ENCODE measurements at places on chromosomes 7 and 10. TPM values are rescaled to one million over a fixed set of nuclear protein-coding genes. Genes with fewer than 3 reads are reported as not detected.

DNA sequence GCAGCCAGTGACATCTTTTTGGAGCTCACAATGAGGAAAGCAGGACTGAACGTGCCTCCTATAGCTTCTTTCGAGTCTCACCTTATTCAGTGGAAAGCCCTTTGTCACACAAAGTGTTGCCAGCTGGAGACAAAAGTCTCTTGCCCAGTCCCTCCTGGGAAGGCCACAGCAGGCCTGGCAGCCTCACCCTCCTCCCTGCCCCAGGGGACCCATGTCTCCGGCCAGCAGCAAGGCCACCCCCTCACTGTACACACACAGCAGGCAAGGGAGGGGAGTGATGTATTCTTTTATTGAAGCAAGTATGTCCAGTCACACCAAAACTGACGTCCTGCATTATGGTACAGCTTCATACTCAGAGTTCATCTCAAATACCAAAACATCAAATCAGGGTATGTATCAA lies 56.0 kb downstream of the CSGALNACT2 start:
- DNase-seq, result no peak

- DNase-seq, result no peak
These were observed 125.0 kb downstream of the TEX36 start for GRCh38 chr10:125557801-125558505.

- DNase-seq, result no peak
These were observed 23.4 kb downstream of the TAS2R16 start for GRCh38 chr7:122972056-122972455.

DNA sequence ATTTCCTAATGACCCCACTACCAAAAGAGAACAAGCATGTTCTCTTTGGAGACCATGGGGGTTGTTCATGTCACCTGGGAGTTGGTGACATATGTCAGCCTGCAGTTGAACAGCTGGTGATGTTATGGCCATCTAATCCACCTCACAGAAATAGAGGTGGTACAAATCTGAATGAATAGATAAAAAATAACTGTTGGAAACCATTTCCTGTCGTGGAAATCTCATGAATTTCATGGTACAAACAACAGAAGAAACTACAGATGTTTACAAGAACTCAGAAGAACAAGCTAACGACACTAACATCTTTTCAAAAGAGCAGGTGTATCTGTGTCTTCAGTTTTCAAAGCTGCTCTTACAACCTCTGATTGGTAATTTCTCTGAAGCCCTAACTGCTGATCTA lies 81.3 kb downstream of the RAPGEF5 start:
- no peak for DNase-seq

The CUZD1 gene
- not detected for total RNA-seq

DNA sequence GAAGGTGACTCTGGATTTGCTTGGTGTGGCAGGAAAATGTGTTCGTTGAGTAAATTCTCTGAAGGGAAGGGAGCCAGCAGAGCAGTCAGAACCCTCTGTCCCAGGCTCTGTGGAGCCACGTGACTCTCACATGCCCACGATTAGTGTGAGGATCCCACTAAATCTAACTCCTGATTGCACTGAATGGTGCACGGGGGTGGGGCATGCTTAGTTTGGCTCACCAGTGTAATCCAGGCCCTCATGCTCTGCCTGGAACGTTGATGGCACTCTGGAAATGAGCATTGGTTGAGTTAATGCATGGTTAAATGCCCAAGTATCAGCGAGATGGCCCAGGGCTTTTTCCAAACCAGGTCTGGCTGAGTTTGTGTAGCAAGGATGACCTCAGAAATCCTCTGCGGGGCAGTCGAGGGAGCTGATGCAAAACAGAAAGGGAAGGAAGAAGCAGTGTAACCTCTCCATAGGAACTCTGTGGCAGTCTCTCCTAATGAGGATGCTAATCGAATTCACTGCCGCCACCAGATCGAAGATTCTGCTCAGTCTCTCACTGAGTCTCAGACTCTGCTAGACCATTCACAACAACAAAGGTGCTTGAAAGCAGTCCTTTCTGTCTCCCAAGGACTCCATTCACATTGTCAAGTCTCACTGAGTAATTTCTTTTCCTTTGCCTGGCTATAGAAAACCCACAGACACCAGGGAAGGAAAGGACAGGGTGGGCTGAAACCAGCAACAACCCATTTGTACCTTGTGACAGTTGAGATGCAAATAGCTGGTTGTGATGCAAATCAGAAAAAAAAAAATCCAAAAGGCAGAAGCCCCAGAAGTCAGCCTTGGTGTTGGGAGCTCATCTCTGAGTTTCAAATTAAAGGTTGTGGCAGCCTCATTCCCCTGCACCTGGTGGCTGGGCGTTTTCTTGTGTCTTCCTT lies 98.1 kb downstream of the C10orf105 start:
- DNase-seq, result no peak
